Activated CD4-positive, alpha-beta T cell treated with anti-CD3 and anti-CD28 coated beads for 36 hours (primary cell): ENCODE measurements at places on chromosomes 1 and 21. TPM values are rescaled to one million over a fixed set of nuclear protein-coding genes. Genes with fewer than 3 reads are reported as not detected.

DNA sequence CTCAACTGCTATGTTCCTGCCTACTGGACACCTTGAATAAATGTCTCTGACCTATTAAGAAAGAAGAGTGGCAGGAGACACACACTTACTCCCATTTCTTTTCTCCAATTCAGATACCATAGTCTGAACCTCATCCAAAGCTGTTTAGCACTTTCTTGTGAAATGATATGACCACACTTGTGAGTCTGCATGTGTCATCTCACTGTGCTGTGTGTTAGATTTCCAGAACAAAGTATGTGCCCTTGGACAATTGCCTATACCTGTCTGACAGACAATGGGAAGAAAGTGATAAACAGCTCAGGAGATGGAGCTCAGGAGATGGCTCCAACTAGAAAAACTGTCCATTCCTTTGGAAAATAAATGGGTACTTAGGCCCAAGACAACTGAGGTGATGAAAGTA lies 48.4 kb downstream of the USP48 start:
- no peaks in the 10 kb centered on the region for H3K27me3 ChIP-seq
- H3K4me3 ChIP-seq: no peak overlapping the region
- H3K36me3 ChIP-seq: peaks cover 31% of the 10 kb centered on the region
- H3K27ac ChIP-seq: no peak overlapping the region

GRCh38 chr1:73576083-73576482 lies 621.9 kb downstream of the LRRIQ3 start:
- DNase-seq: no peak
- H3K36me3 ChIP-seq: no peaks in the 10 kb centered on the region
- no peak overlapping the region for H3K4me3 ChIP-seq
- no peak overlapping the region for H3K27ac ChIP-seq
- no peaks in the 10 kb centered on the region for H3K27me3 ChIP-seq

GRCh38 chr21:42679319-42680057 lies 26.1 kb downstream of the PDE9A start:
- no peak overlapping the region for H3K4me3 ChIP-seq
- H3K36me3 ChIP-seq: peaks cover 3% of the 10 kb centered on the region
- peak overlapping the region; percentile 24 for H3K27ac ChIP-seq

- no peak overlapping the region for H3K27ac ChIP-seq
- H3K27me3 ChIP-seq: peaks cover 12% of the 10 kb centered on the region
- no peaks in the 10 kb centered on the region for H3K4me1 ChIP-seq
- no peak for DNase-seq
- H3K4me3 ChIP-seq: no peak overlapping the region
Measured at GRCh38 chr1:165290148-165290547, 66.4 kb downstream of the LMX1A start.

DNA sequence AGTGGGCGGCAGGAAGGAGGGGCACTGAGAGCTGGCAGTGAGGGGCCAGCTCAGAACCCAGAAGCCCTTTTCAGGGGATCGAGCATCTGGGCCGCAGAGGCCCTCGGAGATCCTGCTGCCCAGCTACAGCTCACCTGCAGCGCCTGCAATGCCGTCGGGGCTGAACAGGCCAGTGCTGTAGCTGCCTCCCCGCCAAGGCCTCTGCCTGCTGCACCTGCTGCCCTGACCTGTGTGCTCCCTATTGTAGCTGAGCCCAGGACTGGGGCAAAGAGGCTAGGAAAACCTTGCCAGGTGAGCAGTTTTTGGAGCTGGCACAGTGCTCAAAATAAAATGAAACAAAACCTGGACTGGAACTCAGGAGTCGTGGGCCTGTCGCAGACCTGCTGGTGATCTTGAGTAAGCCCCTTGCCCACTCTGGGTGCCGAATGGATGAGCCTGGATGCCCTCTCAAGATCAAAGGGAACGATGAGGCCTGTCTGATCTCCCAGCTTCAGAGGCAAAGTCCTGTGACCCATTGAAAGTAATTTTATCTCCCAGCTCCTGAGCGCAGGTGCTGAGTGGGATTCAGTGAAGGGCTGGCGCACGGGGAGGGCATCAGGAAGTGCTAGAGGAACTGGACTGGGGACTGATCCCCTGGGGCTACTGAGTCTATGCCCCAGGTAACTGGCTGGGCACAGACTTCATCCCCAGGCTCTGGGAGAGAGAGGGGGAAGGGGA lies 154.6 kb downstream of the FOXD2 start:
- H3K27me3 ChIP-seq: peaks cover 13% of the 10 kb centered on the region
- no peak overlapping the region for H3K27ac ChIP-seq
- H3K4me3 ChIP-seq: no peak overlapping the region
- no peaks in the 10 kb centered on the region for H3K36me3 ChIP-seq
- no peaks in the 10 kb centered on the region for H3K4me1 ChIP-seq
- DNase-seq: no peak

- no peaks in the 10 kb centered on the region for H3K27me3 ChIP-seq
- no peaks in the 10 kb centered on the region for H3K4me1 ChIP-seq
- no peak overlapping the region for H3K4me3 ChIP-seq
- no peak overlapping the region for H3K27ac ChIP-seq
Measured at GRCh38 chr21:20729376-20729775, 268.8 kb upstream of the NCAM2 start.

DNA sequence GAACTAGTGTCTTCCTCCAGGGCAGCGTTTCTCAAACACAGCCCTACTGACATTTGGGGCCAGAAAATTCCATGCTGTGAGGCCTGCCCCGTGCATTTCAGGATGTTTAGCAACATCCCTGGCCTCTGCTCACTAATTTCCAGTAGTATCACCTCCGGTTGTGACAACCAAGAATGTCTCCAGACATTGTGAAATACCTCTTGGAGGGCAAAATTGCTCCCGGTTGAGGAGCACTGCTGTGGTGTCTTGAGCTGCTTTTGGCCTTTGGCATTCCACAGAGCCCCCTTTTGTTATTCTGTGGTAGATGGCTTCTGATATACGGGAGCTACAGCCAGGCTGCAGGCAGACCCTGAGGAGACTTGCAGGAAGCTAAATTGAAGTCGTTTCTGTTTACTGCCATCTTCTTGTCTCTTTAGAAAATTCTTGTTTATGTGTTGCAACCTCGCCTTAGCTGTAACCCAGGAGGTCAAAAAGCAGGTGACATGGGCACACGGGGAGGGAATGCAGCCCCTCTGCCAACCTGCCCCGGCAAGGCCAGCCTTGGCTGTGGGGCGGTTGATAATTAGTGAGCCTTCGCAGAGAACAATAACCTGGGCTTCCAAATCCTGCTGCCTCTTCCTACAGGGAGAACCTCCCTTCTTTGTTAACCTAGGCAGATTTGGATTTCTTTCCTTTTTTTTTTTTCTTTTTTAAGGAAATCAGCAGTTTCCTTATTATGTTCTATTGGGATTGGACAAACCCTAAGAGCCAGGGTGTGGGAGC lies 74.7 kb upstream of the AKT3 start:
- H3K27ac ChIP-seq: no peak overlapping the region
- H3K36me3 ChIP-seq: no peaks in the 10 kb centered on the region
- no peak for DNase-seq
- H3K27me3 ChIP-seq: peaks cover 10% of the 10 kb centered on the region

GRCh38 chr1:30731806-30732276 lies 8.5 kb upstream of the MATN1 start:
- peak overlapping the region; percentile 14 for H3K4me3 ChIP-seq
- peaks cover 11% of the 10 kb centered on the region for H3K4me1 ChIP-seq
- H3K27me3 ChIP-seq: no peaks in the 10 kb centered on the region
- DNase-seq: peak; percentile 58

GRCh38 chr1:167483790-167484189 lies 34.5 kb downstream of the CD247 start:
- H3K4me3 ChIP-seq: peak overlapping the region; percentile 50
- peak; percentile 41 for DNase-seq
- H3K4me1 ChIP-seq: peaks cover 97% of the 10 kb centered on the region
- H3K27ac ChIP-seq: peak overlapping the region; percentile 89
- no peaks in the 10 kb centered on the region for H3K27me3 ChIP-seq

- no peaks in the 10 kb centered on the region for H3K27me3 ChIP-seq
- H3K27ac ChIP-seq: no peak overlapping the region
- peaks cover 4% of the 10 kb centered on the region for H3K4me1 ChIP-seq
- H3K4me3 ChIP-seq: no peak overlapping the region
- no peaks in the 10 kb centered on the region for H3K36me3 ChIP-seq
- DNase-seq: no peak
Measured at GRCh38 chr1:209643285-209644020, 8.8 kb downstream of the LAMB3 start.

- peaks cover 66% of the 10 kb centered on the region for H3K27me3 ChIP-seq
- peaks cover 6% of the 10 kb centered on the region for H3K4me1 ChIP-seq
- no peaks in the 10 kb centered on the region for H3K36me3 ChIP-seq
- no peak overlapping the region for H3K27ac ChIP-seq
- DNase-seq: no peak
- H3K4me3 ChIP-seq: no peak overlapping the region
Measured at GRCh38 chr1:181488866-181489265, 5.5 kb downstream of the CACNA1E start.

GRCh38 chr1:11523261-11523660 lies 44.3 kb downstream of the DISP3 start:
- H3K27ac ChIP-seq: no peak overlapping the region
- H3K36me3 ChIP-seq: no peaks in the 10 kb centered on the region
- no peaks in the 10 kb centered on the region for H3K4me1 ChIP-seq

DNA sequence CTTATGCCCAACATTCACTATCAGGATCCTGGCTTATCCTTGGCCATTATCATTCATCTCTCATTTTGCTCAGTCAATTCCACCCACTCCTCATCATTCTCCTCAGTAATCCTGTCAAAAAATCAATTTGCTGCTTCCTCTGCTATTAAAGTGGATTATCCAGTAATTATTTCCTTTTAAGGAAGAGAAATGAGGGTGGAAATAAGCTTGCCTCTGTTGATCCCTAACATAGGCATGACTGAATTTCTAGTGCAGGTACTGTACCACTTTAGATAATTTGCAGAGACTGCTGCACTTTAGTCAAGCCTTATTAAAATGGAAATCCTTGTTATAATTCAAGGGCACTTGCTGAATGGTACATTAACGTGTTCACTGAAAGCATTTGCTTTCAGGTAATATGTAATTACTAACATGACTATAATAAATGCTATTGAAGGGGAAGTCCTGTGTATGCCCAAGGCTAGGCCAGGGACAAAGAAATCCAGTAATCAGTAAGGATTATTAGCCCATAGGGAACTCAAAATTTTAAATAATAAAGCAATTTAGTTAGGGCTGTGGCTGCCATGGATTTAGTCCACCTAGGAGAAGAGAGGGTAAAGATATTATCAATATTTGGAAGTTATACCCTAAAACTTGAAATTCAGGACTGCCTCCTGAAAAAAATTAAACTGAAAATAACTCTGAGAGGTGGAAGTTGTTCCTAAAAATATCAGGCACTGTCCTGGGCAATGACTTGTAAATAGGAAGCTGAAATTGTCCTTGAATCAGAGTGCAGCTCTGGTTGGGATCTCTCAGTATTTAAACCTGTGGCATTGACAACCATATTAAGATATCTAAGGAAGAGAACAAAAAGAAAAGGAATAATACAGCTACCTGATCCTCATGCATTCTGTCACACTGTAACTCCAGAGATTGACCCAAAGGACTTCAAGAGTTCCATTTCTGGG lies 43.4 kb downstream of the RGS2 start:
- no peak overlapping the region for H3K4me3 ChIP-seq
- no peak overlapping the region for H3K27ac ChIP-seq
- H3K27me3 ChIP-seq: peaks cover 11% of the 10 kb centered on the region
- no peaks in the 10 kb centered on the region for H3K36me3 ChIP-seq
- H3K4me1 ChIP-seq: no peaks in the 10 kb centered on the region
- DNase-seq: no peak

GRCh38 chr21:33116676-33117075 lies 46.7 kb downstream of the OLIG1 start:
- peaks cover 26% of the 10 kb centered on the region for H3K4me1 ChIP-seq
- no peak for DNase-seq
- no peak overlapping the region for H3K4me3 ChIP-seq
- H3K27me3 ChIP-seq: no peaks in the 10 kb centered on the region

GRCh38 chr1:51997974-51998382 lies 7.5 kb upstream of the RAB3B start:
- no peaks in the 10 kb centered on the region for H3K4me1 ChIP-seq
- H3K36me3 ChIP-seq: no peaks in the 10 kb centered on the region
- no peak overlapping the region for H3K27ac ChIP-seq
- peaks cover 12% of the 10 kb centered on the region for H3K27me3 ChIP-seq
- no peak overlapping the region for H3K4me3 ChIP-seq

DNA sequence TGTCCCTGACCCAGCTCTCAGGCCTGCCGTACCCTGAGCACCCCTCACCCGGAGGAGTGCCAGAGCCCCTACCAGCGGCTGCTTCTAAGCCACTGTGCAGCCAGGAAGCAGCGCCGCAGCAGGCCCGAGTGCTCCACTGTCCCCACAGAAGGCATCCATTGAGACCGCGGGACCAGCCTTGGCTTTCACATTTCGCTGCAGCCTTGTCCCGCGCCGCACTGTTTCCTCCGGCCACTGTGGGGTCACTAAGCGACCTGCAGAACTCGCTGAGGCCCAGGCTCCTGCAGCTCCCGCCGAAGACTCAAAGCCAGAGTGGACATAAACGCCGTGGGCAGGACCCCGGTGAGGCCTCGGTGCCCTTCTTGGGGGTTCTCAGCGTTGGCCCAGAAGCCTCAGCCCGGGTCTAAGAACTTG lies 3.0 kb downstream of the ALX3 start:
- H3K36me3 ChIP-seq: no peaks in the 10 kb centered on the region
- H3K4me3 ChIP-seq: no peak overlapping the region
- H3K27ac ChIP-seq: no peak overlapping the region
- peaks cover 17% of the 10 kb centered on the region for H3K4me1 ChIP-seq
- H3K27me3 ChIP-seq: peaks cover 48% of the 10 kb centered on the region

DNA sequence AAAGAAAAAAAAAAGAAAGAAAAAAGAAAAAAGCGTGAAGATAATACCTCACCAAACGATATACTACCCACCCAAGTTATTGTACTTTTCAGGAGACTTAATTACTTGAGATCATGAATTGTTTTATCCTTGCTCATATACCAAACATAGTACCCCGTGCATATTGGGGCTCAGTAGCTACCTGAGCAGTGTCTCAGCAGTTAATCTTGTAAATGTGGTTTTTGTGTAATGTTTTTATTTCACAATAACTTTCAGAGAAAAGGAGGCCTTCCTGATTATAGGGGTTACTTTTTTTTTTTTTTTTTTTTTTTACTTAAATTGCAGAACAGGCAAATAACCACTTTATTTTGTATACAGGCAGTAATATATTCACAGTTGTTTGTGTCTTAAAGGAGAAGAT lies 80.3 kb downstream of the OSBPL9 start:
- no peak overlapping the region for H3K27ac ChIP-seq
- H3K4me1 ChIP-seq: peaks cover 2% of the 10 kb centered on the region
- no peaks in the 10 kb centered on the region for H3K27me3 ChIP-seq
- no peak overlapping the region for H3K4me3 ChIP-seq
- no peak for DNase-seq
- no peaks in the 10 kb centered on the region for H3K36me3 ChIP-seq

GRCh38 chr1:231867607-231868006 lies 241.0 kb downstream of the DISC1 start:
- peaks cover 35% of the 10 kb centered on the region for H3K4me1 ChIP-seq
- no peak overlapping the region for H3K4me3 ChIP-seq
- no peaks in the 10 kb centered on the region for H3K36me3 ChIP-seq
- no peaks in the 10 kb centered on the region for H3K27me3 ChIP-seq

GRCh38 chr1:116332451-116332850 lies 40.6 kb upstream of the ATP1A1 start:
- H3K4me3 ChIP-seq: no peak overlapping the region
- no peak overlapping the region for H3K27ac ChIP-seq
- H3K27me3 ChIP-seq: no peaks in the 10 kb centered on the region
- H3K36me3 ChIP-seq: no peaks in the 10 kb centered on the region
- H3K4me1 ChIP-seq: peaks cover 44% of the 10 kb centered on the region

The TTC4 gene
- 34.4 TPM for total RNA-seq

The C1orf87 gene
- not detected for total RNA-seq

The GNPAT gene
- total RNA-seq: 62.0 TPM

The BLACAT1 gene
- 0.32 TPM for total RNA-seq

The HPDL gene
- 17.9 TPM for total RNA-seq

The LORICRIN gene
- not detected for total RNA-seq

The GJA8 gene
- total RNA-seq: not detected

The APOBEC4 gene
- total RNA-seq: not detected

The FCER1G gene
- 0.98 TPM for total RNA-seq

The TMEM35B gene
- total RNA-seq: 15.8 TPM

The LCE2A gene
- total RNA-seq: not detected
